ENCODE measurements at places on chromosomes 1 and 21.

DNA sequence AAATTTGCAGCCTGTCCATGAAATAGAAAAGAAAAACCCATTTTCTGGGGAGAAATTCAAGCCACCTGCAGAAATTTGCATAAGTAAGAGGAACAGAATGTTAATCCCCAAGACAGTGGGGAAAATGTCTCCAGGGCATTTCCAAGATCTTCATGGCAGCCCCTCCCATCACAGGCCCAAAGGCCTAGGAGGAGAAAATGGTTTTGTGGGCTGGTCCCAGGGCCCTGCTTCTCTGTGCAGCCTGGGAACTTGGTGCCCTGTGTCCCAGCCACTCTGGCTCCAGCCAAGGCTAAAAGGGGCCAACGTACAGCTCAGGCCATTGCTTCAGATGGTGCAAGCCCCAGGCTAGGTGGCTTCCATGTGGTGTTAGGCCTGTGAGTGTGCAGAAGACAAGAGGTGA is 155.6 kb downstream of the PRDM2 start:
- DNase-seq, result no peak

DNA sequence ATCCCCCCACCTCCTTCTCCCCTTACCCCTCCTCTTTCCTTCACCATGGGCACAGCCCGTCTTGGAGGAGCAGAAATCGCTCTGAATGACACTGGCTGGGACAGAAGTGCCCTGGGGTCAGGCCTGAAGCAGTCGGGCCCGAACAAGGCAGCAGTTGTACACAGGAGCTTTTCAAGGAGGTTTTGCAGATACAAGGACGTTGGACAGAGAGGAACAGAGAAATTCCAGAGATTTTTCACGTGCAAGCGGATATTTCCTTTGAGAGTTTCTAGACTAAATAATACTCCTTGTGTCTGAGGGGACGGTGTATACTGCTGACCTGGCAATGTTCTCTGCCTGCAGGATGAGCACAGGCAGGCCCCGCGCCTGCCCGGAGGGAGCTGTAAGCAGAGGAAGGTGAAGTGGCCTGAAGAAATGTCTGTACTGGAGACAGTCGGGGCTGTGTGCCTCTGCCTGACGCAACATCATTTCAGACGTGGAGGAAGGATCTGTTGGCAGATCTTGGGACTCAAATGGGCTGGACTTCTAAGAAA is 95.3 kb upstream of the SLC25A33 start:
- no peak for DNase-seq

GRCh38 chr1:220631238-220631815 is 58.8 kb upstream of the C1orf115 start:
- peak; percentile 64 for DNase-seq

GRCh38 chr1:11700601-11701467 is 9.3 kb downstream of the DRAXIN start:
- DNase-seq, result no peak

DNA sequence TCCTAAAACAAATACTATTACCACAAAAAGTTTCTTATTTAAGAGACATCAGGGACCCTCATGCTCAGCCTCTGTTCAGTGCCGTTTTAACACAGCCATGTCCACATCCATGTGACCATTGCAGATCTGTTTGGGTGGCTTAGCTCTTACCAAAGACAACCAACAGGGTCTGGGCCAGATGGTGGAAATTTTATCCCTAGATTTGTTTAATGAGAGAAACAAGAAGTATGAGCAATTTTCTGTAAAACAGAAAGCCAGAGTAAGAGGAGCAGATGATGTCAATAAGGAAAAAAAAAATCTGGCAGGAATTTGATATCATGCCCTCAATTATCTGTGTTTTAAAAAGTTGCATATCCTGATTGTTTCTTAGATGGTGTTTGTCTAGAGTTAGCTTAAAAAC is 299.9 kb downstream of the TM2D1 start:
- no peak for DNase-seq

GRCh38 chr1:160665330-160666078 is 18.7 kb upstream of the SLAMF1 start:
- DNase-seq, result no peak

- no peak for DNase-seq
Measured at GRCh38 chr1:163399976-163400601, 78.3 kb downstream of the NUF2 start.

GRCh38 chr21:38268864-38269575 is 12.2 kb downstream of the KCNJ15 start:
- no peak for DNase-seq

DNA sequence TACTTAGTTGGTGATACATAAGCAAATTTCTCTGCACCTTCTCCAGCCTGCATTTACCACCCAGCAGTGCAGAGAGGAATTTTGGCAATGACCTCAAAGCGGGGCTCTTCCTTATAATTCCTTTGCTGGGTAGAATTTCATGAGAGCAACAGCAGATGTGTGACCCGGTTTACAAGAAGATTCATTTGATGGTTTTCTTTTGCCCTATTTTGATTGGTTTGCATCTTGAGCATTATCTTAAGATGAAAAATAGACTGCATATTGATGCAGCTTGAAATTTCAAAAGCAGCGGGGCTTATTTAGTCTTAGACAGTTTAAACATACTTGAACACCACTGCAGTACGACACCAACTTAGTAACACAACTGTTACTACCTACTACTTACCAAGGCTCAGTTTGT is 378.9 kb downstream of the TTLL7 start:
- no peak for DNase-seq

DNA sequence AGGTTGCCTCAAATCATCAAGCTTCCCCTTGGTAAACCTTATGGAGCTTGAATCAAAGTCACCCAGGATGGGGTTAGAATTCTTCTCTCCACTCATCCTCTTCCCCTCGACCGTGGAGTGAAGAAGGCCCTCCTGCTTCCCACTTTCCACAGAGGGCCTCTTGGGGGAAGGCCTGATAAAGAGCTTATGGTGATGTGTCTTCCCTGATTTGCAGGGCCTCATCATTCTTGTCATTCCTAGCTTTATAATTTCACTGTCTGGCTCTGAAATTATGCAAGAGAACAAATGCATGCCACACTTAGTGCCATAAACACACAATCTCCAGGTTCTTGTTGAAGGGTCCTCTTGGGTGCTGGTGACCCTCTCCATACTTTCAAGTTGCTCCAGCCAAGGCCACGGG is 101.2 kb downstream of the HMGB4 start:
- DNase-seq, result no peak

- no peak for DNase-seq
Measured at GRCh38 chr1:113226148-113226547, 153.2 kb downstream of the LRIG2 start.

GRCh38 chr1:109929170-109929569 is 18.5 kb downstream of the CSF1 start:
- DNase-seq, result no peak

- DNase-seq, result no peak
Measured at GRCh38 chr21:33950431-33951079, 35.0 kb upstream of the ATP5PO start.

- no peak for DNase-seq
Measured at GRCh38 chr1:117368116-117369108, 1.2 kb downstream of the MAN1A2 start.

DNA sequence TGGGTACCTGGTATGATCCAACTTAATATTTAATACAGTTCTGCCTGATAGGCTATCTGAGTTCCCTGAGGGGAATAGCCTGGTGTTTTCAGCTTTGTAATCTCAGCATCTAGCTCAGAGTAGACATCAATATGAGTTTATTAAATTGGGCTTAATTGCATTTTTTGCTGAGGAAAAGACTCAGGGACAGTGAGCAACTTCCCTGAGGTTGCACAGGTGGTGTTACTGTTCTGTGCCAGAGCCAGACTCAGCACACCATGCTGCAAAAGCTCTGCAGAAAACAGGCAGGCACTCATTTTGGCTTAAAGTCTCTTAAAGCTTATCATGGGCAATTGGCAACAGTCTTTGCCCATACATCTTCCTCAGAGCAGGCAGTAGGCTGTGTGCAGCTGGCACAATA is 90.5 kb upstream of the JUN start:
- no peak for DNase-seq

DNA sequence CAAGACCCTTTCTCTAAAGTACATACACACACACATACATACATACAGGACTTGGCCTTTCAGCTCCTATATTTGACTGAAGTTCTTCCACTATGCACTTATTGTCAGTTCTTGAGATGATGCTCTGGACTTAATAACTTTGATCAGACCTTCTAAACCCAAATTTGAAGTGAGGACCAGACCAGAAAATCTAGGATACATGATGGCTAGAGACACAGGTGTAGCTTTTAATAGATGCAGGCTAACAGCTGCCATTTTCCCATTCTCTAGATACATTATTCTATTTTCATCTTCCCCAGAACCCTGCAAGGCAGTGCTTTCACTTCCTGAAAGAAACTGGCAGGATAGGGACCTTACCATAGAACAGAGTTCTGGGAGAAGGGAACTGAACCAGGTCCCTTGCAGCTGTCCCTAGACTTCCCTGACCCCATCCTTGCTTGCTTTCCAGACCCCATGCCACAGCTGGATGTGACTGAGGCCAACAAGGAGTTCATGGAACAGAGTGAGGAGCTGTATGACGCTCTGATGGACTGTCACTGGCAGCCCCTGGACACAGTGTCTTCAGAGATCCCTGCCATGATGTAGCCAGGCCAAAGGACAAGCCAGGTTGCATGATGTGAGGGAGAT is 14.9 kb upstream of the RAB42 start:
- no peak for DNase-seq

- no peak for DNase-seq
Measured at GRCh38 chr1:2105781-2106524, 55.7 kb downstream of the PRKCZ start.

DNA sequence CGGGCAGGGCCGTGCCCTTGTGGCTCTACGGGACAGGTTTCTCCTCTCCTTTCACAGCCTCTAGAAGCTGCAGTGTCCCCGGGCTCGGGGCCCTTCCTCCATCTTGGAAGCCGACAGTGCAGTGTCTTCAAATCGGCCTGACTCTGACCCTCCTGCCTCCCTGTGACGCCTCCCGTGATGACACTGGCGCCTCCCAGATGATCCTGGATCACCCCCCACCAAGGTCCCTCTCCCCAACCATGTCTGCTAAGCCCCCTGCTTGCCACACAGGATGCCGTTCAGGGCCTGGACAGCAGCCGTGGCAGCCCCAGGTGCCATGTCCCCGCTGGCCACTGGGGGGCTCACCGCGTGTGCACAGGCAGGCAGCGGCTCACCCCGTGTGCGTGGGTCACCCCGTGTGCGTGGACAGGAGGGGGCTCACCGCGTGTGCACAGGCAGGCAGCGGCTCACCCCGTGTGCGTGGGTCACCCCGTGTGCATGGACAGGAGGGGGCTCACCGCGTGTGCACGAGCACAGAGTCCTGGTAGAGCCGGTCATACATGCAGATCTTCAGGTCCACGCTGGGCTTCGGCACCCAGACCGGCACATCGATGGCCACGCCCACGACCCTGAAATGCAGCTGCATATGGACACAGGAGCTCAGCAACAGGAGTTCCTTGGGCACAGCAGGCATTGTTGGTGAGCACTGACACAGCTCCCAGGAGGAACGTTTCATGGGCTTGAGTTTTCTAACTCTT is 24.9 kb upstream of the TMEM52 start:
- DNase-seq, result no peak

GRCh38 chr1:28036431-28036830 is 52.0 kb downstream of the EYA3 start:
- no peak for DNase-seq

DNA sequence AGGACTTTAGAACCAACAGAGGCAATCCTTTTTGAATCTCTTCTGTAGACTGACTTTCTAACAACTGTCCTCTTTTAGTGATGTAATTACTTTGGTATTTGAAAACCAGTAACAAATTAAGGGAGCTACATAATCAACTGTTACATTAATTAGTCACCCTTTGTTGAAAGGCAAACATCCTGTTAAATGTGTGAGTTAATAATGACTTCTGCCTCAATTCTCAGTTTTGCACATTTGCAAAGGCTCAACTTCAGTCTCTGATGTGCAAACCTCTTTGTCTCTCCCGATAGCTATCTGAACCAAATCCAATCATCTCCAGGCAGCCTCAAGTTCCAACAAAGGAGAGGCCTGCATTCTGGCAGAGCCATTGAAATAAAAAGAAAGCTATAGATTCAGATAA is 135.4 kb upstream of the C8B start:
- no peak for DNase-seq

DNA sequence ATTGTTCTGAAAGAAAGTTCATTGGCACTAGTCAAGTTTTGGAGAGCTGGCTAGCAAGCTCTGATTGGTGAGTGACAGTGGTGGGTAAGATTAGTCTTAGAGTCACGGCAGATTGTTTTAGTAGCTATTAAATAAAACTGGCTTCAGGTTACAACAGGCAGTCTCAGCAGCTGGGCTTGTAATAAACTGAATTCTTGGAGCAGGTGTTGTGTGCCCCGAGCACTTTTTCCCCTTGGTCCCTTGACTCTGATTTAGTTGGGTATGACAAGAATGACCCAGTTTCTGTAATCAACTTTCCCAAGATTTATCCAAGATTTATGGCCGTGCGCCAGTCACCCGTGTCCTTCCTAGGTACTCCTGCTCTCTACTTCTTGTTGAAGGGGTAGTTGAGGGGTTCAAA is 40.2 kb downstream of the TBCE start:
- no peak for DNase-seq

DNA sequence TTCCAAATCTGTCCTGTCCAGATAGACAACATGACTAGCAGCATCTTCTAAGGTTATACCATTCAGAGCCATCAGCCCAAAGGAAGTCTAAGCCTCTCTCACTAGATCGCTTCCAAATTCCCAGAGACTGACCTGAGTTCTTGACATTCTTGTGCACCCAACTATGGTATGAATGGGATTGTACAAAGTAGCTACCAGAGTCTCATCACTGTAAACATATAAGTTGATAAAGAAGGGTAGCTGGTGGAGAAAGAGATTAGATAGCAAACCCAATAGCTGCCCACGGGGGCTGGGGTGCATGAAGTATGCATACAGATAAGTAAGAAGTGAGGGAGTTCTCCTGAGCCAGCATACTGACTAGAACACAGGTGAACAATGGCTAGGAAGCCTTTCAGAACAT is 180.0 kb downstream of the PLPP3 start:
- DNase-seq, result no peak

DNA sequence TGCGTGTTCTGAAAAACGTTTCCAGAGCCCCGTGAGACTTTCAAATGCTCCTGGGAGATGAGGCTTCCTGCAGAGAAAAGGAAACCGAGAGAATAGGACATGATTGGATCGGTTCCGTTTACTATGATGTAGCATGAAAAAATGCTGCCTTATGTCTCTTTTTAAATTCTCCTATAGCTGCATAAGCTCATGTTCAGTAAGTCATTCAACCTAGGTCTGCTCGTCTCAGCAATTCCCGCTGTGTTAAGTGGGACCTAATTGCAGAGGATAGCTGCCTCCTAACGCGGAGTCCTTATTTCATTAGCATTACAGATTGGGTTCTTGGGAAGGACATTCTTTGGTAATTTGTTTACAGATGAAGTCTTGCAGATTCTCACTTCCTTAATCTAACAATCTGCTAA is 165.3 kb downstream of the GALNT2 start:
- no peak for DNase-seq

DNA sequence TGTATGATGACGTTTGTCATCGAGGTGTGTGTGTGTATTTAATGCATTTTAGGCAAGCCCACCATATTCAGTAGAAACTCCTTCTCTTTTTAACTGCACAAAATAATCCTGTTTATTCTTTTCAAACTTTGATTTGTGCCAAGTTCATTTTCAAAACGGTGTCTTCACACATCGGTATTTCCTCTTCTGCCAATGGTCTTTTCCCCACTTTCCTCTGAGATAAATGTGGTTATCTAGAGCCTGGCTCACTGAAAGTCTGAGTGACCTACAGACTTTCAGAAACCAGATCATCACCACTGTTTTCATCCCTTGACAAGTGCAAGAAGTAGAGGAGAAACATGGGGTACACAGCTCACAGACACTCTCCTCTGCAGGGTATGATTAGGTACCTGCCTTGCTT is 69.4 kb downstream of the GPATCH2 start:
- DNase-seq, result no peak

- peak; percentile 14 for DNase-seq
Measured at GRCh38 chr1:27864264-27864895, 8.0 kb upstream of the THEMIS2 start.

All from LNCaP clone FGC (cell line).